Left cardiac atrium (tissue), 4 donors: ENCODE measurements at places on chromosomes 13 and 19. TPM values are rescaled to one million over a fixed set of nuclear protein-coding genes. Genes with fewer than 3 reads are reported as not detected.

The SPATA13 gene
- 11.2 TPM for total RNA-seq

The RXFP2 gene
- not detected for total RNA-seq

The CCDC97 gene
- 18.0 TPM for total RNA-seq

The CEACAM5 gene
- not detected for total RNA-seq

The LILRA6 gene
- total RNA-seq: 6.0 TPM

The RASGRP4 gene
- 1.8 TPM for total RNA-seq

The AMER2 gene
- total RNA-seq: not detected

The KEAP1 gene
- 53.5 TPM for total RNA-seq

The CGB2 gene
- total RNA-seq: not detected

The CABP5 gene
- not detected for total RNA-seq

The KANK2 gene
- total RNA-seq: 255 TPM

The AMH gene
- 0.80 TPM for total RNA-seq

The NALCN gene
- 11.8 TPM for total RNA-seq

The GSX1 gene
- not detected for total RNA-seq

The ZNF773 gene
- total RNA-seq: 7.9 TPM

The C5AR2 gene
- total RNA-seq: 0.81 TPM

The ZNF729 gene
- not detected for total RNA-seq

The FAM216B gene
- 47.3 TPM for total RNA-seq

The SPART gene
- total RNA-seq: 49.4 TPM

The NKPD1 gene
- 0.05 TPM for total RNA-seq

The ETV2 gene
- total RNA-seq: 0.29 TPM

The TMEM143 gene
- total RNA-seq: 43.0 TPM

The KLK10 gene
- total RNA-seq: 0.26 TPM

The ADGRE3 gene
- total RNA-seq: 0.27 TPM

The ZNF581 gene
- total RNA-seq: 8.4 TPM

The LILRB5 gene
- 15.1 TPM for total RNA-seq

The IFI30 gene
- 68.9 TPM for total RNA-seq

The IQCN gene
- total RNA-seq: 1.3 TPM

The PCSK4 gene
- 1.6 TPM for total RNA-seq

The LENG1 gene
- 7.0 TPM for total RNA-seq

The FFAR2 gene
- total RNA-seq: 0.44 TPM

The TUBB4A gene
- total RNA-seq: 0.94 TPM

The NCAN gene
- not detected for total RNA-seq

The U2AF1L4 gene
- total RNA-seq: 21.6 TPM

The OCEL1 gene
- total RNA-seq: 25.3 TPM

The FCAR gene
- total RNA-seq: 0.65 TPM

The TEX26 gene
- 0.37 TPM for total RNA-seq

The RFXAP gene
- total RNA-seq: 3.5 TPM

The FUT1 gene
- 3.5 TPM for total RNA-seq

The PSG4 gene
- total RNA-seq: not detected

The PSG7 gene
- not detected for total RNA-seq

The TIMM44 gene
- total RNA-seq: 70.6 TPM

The IZUMO4 gene
- 2.3 TPM for total RNA-seq

The PNMA8B gene
- total RNA-seq: 1.5 TPM

The TNFRSF19 gene
- 45.7 TPM for total RNA-seq

The ZNF358 gene
- 82.4 TPM for total RNA-seq

The ZNF564 gene
- total RNA-seq: 7.7 TPM

The TEX30 gene
- total RNA-seq: 9.2 TPM

The CFAP97D2 gene
- not detected for total RNA-seq

The VSTM2B gene
- total RNA-seq: not detected

The ZNF865 gene
- 16.2 TPM for total RNA-seq

The SARS2 gene
- 9.5 TPM for total RNA-seq

The RNF113B gene
- total RNA-seq: not detected
